ENCODE measurements at places on chromosomes 11 and 22.

DNA sequence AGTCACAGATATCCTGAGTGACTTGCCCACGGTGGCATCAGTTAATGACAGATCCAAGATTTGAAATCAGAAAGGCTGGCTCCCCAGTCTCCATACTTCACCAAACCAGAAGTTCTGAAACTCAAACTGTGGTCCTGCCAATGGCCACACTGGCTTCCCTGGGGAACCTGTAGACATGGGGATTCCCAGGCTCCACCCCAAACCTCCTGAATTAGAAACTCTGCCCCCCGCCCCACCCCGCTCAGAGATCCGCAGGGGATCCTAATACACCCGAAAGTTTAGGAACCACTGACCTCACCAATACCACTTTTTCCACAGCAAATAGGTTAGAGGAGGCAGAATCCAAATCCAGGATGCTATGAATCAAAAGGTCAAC, 15.3 kb downstream of the RTN4RL2 start:
- no peak for DNase-seq

GRCh38 chr22:30370641-30371230, 13.9 kb downstream of the CCDC157 start:
- DNase-seq = no peak

DNA sequence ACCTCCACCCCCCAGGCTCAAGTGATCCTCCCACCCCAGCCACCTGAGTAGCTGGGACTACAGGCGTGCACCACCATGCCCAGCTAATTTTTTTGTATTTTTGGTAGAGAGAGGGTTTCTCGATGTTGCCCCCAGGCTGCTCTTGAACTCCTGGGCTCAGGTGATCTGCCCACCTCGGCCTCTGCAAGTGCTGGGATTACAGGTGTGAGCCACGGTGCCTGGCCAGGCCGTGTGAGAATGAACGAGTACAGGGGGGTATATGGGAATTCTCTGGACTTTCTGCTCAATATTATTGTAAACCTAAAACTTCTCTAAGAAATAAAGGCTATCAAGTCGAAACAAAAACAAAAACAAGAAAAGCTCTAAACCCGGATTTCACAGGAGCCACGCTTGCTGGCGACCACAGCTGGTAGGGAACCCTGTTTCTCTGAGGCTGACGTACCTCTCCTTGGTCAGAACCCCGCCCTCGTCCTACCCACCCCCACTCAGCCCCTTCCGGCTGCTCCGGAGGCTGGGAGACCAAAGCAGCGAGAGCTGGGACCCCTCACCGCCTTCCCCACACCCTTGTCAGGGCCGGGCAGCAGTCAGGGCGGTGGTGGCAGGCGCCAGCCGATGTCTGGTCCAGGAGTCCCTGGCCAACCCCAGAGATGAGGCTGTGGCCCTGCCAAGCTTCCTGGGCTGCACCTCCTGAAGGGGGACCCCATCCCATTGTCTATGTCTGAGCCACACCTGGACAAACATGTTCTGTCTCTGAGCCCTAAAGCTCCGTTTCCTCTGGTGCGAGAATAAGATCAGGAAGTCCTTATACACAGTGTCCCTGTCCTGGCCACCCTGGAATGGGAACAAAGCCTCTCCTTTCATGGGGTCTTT, 52.1 kb downstream of the LINC01488 start:
- DNase-seq = no peak

DNA sequence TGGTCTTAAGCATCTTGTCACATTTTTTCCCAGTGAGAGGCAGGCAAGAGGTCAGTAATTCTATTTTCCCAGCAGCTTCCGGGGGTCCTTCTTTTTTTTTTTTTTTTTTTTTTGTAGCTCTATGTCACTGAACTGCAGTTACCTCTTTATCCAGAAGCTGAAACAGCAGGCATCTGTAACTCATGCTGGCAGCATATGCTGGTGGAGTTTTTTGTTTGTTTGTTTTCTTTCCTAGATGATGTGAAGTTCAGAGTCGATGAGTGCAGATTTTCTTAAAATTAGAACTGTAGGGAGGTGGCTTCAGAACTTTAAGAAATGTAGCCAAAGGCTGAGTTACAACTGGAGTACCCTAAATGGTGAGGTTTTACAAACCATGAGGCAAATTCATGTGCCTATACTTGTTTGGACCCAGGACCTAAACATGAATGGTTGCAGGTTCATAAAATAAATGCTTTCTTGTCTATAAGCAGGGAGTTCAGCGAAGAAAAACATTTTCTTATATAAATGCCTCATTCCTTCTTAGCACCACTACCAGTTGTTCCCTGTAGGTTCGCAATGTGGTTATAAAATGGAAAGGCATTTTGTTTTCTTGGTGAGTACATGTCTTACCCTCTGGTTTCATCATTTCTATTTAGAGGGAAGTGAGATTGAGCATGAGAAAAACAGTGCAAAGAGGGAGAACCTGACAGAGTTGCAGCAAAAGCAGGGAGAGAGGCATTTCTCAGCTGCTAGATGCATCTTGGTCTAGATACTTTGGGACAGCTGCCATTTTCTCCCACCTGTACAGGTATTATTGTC, 84.0 kb downstream of the TRIM44 start:
- no peak for DNase-seq

- no peak for DNase-seq
Measured at GRCh38 chr11:14376920-14377319, 17.9 kb upstream of the RRAS2 start.

DNA sequence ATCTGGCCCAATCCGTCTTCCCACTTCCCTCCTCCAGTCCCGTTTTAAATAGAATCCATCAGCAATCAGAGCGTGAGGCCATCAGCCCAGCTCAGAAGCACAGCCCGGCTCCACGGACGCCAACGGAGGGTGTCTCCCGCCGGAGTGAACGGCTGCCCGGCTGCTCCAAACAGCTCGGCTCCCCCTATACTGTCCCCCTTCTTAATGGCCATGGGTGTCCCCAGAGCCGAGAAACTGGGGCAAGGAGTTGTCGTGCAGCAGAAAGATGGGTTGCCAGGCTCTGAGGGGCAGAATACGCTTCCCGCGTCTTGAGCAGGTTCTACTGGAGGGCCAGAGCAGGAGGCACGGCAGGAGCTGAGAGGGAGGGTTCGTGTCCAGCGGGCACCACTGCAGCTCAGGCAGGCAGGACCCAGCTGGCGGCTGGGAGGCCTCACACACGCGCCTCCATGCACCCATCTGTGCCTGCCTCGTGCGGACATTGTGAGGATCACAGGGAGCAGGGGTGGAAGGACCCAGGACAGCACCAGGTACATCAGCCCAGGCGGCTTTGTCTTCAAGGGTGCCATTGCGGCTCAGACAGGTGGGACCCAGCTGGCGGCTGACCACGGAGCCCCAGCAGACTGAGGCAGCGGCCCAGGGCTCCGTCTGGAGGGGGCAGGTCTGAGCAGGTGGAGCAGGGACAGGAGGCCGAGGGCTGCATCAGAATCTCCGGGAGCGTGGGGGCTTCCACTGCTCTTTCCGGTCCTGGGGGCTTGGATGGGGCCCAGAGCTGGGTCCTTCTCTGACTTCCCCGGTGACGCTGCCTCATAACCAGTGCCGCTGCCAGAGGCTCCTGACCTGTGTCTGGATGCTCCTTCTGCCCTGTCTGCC, 882.7 kb downstream of the BRD1 start:
- no peak for DNase-seq
